Fibroblast of gingiva (primary cell): ENCODE measurements at places on chromosomes 11 and 22.

DNA sequence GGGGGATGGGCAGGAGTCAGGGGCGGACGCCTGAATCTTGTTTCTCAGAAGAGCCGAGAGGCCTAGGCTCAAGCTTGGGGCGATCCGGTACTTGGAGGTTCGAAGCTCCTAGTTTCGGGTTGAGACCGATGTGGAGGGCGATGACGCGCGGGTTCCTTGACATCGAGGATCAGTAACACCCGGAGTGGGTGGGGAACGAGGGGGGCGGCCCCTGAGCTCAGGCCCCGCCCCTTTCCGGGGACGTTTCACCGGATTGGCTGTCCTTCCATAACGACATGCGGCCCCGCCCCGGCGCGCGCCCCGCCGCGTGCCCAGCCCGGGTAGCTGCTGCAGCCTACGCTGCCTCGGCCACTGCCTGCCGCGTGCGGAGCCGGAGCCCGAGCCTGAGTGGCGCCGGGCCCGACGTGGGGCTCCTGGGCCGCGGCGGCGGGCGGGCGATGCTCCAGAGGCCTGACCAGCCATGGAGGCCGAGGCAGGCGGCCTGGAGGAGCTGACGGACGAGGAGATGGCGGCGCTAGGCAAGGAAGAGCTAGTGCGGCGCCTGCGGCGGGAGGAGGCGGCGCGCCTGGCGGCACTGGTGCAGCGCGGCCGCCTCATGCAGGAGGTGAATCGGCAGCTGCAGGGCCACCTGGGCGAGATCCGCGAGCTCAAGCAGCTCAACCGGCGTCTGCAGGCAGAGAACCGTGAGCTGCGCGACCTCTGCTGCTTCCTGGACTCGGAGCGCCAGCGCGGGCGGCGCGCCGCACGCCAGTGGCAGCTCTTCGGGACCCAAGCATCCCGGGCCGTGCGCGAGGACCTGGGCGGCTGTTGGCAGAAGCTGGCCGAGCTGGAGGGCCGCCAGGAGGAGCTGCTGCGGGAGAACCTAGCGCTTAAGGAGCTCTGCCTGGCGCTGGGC is at the start of gene CCDC85B:
Gene CCDC85B (plus strand): TSS at position 350 of the 895 bp plus-strand sequence. CDS start 111 bp downstream, at position 461.
- DNase-seq: peak; percentile 98

- no peak for DNase-seq
Observed at GRCh38 chr11:58622344-58622743, at the start of gene CNTF. CNTF (plus strand) TSS chr11:58622665; CDS start chr11:58622753, 88 bp downstream.

- no peak for DNase-seq
Observed at GRCh38 chr11:130062026-130062425, 7.7 kb upstream of the APLP2 start.

GRCh38 chr11:116777056-116777455 is 4.3 kb upstream of the BUD13 start:
- DNase-seq: peak; percentile 23

DNA sequence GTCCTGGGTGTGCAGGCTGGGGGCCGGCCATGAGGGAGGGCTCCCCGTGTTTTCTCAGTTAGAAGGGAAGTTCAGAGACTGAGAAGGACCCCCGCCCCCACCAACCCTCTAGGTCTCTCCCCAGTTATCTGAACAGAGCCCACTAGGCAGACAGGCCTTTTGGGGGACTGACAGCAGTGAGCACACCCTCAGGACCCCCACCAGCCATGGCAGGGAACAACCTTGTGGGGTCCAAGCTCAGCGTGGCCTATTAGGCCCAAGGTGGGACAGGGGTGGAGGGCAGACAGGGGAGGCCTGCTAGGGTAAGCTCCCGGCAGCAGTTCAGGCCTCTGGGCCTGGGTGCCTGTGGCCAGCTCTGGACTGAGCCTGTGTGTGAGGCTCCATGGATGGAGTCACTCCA is 5.6 kb downstream of the LRRC75B start:
- DNase-seq: no peak
